ENCODE measurements at places on chromosomes 7 and 10.

GRCh38 chr10:52483587-52483986 lies 169.5 kb downstream of the DKK1 start:
- no peak for DNase-seq

DNA sequence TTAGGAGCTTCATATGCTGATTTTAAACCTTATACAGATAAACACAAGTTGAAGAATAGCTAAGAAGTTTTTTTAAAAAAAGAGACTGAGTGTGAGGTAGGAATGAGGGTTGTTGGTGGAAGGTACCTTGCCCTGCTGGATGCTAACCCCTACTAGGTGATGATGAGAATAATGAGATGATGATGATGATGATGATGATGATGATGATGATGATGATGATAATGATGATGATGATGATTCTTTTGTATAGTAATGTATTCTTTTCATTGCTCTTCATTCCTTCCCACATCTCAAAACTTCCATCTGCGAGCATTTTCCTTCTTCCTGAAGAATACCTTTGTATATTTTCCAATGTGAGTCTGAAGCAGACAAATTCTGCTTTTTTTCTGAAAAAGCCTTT lies 14.1 kb upstream of the TMEM273 start:
- DNase-seq, result no peak

DNA sequence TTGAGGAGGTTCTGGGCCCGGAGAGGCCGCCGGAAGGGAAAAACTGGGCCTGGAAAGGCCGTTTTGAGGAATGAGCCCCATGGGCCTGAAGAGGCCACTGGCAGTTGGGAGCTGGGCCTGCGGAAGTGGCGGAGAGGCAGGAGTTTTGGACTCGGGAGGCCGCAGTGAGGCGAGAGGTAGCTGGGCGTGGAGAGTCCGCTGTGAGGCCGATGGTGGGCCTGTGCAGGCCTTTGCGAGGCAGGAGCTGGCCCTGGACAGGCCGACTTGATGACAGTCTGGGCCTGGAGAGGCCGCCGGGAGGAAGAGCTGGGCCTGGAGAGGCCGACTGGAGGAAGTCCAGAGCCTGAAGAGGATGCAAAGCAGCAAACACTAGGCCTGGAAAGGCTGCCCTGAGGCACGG lies 259.0 kb upstream of the NUPR2 start:
- DNase-seq, result no peak

DNA sequence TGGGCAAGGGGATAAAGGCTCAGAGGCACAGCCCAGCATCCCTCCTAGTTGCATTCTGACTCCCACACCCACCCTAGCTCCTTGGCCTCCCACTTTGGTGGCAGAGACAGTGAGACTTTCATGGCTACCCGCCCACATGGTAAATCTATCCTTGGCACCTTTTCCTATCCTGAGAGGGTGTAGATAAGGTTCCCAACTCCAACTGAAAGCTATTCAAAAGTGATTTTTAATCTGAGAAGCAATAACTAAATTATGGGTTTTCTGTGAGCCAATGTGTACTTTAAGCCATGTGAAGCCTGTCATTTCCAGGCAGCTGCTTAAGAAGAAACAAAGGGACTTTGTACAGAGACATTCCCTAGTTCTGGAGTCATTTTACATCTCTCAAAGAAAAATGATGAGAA lies 9.1 kb downstream of the LAMB1 start:
- no peak for DNase-seq

DNA sequence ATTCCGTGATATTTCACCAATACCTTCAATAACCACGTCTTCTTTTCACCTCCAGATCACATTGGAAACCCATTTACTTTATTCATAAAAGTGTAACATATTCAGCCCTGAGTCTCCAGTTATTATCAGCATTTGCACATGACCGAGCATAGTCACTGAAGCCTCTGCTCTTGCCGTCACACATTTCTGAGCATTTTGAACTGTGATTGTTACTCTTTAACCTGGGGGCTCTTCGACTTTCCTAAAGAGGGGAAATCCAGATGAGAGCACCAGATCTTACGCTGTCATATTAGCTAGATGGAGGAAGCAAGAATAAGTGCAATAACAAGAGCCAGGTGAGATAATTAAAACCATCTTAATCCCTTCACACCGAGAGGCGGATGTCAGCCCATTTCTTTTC lies 260.0 kb upstream of the NRP1 start:
- DNase-seq, result no peak

DNA sequence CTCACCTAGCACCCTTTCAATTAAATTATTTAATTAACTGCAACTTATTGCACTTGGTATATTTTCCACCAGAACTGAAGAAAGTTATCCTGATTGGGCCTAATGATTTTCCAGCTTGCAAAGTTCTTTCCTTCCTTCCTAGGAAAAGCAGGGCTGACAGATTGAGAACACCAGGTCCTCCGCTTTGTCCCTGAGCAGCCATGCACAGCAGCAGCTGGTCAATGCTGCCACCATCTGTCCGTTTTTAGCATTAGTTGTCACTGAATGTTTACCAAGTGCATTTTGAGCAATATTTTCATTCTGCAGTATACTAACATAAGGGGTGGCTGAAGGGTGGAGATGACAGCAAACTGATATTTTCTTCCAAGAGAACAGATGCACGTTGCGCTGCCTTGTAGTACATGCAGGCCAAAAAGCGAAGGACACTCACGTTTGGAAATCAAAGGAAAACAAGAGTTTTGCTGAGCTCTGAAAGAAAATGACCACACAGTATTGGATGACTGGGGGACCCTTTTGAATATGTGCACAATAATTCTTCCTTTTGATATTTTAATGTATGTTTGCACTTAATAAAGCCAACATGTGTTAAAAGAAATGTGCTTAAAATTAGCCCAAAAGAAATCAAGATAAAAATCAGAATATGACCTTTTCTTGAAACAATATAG lies 248.8 kb upstream of the PTN start:
- DNase-seq, result peak; percentile 10

DNA sequence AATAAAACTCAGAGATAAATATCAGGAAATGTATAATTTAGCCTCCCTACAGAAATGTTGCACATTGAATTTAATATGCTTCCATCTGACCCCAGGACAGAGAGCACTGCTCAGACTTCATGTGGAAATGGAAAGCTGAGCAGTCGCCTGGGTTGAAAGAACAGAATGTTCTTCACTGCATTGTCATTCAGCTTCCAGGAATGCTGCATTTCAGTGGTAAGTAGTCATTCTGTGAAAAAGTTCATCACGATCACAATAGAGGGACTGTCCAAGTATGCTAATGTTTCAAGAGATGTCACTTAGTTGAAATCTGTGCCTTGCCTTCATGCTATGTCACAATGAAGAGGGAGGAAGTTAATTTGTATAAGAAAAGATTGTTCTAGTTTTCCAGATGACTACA lies 147.3 kb downstream of the NRCAM start:
- DNase-seq, result no peak

- no peak for DNase-seq
These were observed 146.8 kb downstream of the PKD1L1 start for GRCh38 chr7:47801423-47801822.

- DNase-seq, result no peak
These were observed 8.0 kb downstream of the POLM start for GRCh38 chr7:44074349-44074695.

GRCh38 chr10:80186364-80187012 lies 18.8 kb downstream of the ANXA11 start:
- peak; percentile 58 for DNase-seq

GRCh38 chr7:77714195-77714594 lies 17.9 kb downstream of the RSBN1L start:
- DNase-seq, result no peak

GRCh38 chr7:128055637-128056036 lies 24.4 kb upstream of the LRRC4 start:
- DNase-seq, result no peak
